Stimulated activated CD8-positive, alpha-beta memory T cell treated with anti-CD3 and anti-CD28 coated beads, Interleukin-12 subunit alpha, Interleukin-12 subunit beta, amount 100 ng/mL, for 1 hour (primary cell): ENCODE measurements at places on chromosomes 16 and 17.

- DNase-seq, result no peak
These were observed 29.9 kb downstream of the NKD1 start for GRCh38 chr16:50578137-50578536.

DNA sequence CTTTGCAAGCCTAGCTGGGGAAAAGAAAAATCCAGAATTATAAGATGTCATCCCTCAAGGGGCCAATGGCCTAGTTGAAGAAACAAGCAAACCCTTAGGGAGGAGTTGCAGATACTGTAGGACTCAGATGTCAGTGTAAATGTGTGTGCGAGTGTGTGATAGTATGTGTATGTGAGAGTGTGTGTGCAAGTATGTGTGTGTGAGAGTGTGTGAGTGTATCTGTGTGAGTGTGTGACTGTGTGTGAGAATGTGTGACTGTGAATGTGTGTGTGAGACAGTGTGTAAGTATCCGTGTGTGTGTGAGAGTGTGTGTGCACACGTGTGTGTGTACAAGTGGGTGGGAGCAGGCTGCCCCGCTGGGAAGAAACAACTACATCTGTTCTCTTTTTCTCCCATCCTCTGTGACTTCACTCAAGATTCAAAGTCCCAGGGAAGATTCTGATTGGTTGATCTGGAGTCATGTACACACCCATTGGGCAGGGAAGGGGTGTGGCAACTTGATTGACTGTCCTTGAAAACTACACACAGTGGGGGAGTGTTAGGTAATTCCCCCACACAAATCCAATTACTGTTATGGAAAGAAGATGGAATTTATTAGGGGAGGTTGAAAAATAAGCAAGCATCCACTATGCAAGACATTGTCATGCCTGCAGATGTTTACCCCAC is 40.7 kb downstream of the IRX3 start:
- DNase-seq, result no peak

GRCh38 chr16:30665155-30665829 is 7.1 kb downstream of the FBRS start:
- DNase-seq, result no peak

- DNase-seq, result no peak
These were observed 1.0 kb downstream of the SLC46A1 start for GRCh38 chr17:28404812-28405570.

- DNase-seq, result no peak
These were observed 155.7 kb downstream of the SOCS1 start for GRCh38 chr16:11100239-11100750.

DNA sequence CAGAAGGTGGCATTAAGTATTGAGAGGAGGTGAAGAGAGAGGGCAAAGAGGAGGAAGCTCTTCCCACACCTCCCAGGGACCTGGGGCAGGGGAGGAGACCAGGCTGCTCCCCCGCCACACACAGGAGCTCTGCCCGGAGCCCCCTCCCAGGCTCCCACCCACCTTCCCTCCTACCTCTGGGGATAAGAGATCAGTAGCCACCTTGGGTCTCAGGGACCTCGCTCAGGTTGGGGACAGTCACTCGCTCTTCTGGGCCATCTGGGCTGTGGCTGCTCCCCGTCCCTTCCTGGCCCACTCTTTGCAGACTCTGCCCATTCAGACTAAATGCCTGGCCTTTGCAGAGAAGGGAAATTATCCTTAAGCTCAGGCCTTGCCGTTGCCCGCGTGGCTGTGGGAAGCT is 14.9 kb upstream of the C16orf74 start:
- no peak for DNase-seq

- no peak for DNase-seq
These were observed 34.2 kb downstream of the RMI2 start for GRCh38 chr16:11379420-11379819.

DNA sequence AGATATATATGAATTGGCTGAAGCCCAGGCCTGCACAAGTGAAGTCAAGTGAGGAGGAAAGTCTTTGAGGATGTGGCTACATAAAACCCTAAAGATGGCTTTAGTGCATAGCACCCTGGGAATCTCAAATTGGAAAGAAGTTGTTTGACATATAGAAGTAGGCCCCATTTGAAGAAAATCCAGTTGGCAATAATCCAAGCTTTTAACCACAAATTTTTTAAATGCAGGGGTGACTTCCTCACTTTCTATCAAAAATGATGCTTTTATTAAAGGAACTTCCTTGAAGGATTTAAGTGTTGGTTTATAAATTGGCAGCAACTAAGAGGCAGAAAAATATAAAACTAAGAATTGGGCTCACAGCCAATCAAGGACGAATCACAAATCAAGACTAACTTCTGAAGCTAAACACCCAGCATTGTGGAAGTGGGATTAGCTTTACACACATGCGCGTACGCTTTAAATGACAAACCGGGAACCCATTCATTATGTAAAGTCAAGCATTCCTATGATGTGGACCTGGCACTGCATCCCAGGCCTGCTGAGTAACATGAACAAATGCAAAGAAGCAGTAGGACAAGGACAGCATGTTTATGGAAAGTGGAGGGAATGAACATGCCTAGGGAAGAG is 63.3 kb downstream of the NOG start:
- no peak for DNase-seq

- DNase-seq, result no peak
These were observed 60.2 kb upstream of the PHOSPHO1 start for GRCh38 chr17:49290690-49291359.

GRCh38 chr17:48111937-48112241 is 4.3 kb downstream of the SNX11 start:
- no peak for DNase-seq

DNA sequence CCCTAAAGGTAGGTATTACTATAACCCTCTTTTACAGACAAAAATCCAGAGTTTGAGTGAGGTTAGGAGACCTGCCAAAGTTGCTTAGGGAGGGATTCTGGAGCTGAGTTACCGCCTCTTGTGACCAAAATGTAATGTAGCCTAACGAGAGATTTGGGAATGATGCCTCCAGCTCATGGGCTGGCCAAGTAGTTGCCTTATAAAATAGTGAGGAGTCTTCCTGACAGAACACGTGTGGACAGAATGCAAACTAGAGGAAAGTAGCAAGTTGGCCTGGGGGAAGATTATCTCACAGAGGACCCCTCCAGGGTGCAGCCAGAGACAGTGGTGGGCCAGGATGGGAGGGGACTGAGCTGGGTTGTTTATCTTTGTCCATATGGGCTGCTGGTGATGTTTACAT is 543.7 kb upstream of the CDH11 start:
- no peak for DNase-seq

DNA sequence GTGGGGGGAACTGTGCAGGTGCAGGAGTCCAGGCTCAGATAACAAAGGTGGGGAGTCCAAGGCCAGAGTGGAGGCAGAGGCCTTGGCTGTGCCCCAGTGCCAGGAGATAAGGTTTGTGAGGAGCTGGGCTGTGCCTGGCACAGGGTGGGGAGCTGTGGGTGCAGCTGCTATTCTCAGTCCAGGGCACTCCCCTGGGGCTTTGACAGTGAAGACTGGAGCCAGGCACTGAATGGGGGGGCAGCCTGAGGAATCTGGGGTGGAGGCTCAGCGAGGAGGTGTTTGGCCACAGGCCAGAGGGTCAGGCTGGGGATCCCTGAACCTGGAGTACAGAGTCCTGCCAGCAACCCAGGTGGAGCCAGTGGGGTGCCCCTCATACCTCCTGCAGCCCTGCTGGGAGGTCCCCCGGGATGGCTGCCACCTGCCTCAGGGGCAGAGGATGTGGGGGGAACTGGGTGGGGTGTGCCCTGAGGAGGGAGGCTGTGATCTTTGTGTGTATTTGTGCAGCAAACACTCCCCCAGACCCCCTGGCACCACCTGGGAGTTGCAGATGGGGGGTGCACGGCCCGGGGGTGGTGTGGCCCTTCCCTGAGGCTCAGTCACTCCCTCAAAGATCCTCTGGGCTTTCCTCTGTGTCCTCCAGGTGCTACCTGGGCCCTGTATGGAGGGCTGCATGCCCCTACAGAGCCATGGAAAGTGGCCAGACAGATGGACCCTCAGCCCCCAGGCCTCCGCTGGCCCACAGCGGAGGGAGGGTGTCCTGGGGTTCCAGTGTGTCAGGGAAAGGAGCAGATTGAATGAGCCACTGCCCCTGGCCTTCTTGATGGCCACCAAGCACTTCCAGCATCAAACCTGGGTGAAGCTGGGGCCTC is 44.5 kb upstream of the SMPD3 start:
- no peak for DNase-seq

DNA sequence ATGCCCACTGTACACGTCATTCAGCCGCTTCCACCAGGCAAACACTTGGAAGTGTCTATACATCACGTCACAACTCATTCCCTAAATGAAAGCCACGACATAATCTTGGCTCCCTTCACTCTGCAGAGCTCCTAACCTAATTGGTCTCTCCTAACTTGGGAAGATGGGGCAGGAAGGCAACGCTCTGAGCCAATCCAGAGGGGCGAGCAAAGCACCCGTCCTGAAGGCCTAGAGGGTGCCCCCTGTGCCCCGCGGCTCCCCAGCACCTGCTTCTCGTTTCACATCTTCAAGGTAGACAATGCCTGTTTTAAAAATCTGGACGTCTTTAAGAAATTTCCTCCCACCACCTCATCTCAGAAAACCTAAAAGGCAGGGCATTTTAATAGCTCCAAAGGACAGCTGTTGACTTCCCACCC is 1.0 kb downstream of the CSNK2A2 start:
- DNase-seq, result no peak

- DNase-seq, result no peak
These were observed at the start of gene SPPL2C for GRCh38 chr17:45844695-45845375. Gene SPPL2C, plus strand, starts transcription at chr17:45844881. Its CDS starts 26 bp downstream, at chr17:45844907.

- DNase-seq, result no peak
These were observed 45.7 kb downstream of the CPD start for GRCh38 chr17:30424471-30424870.

DNA sequence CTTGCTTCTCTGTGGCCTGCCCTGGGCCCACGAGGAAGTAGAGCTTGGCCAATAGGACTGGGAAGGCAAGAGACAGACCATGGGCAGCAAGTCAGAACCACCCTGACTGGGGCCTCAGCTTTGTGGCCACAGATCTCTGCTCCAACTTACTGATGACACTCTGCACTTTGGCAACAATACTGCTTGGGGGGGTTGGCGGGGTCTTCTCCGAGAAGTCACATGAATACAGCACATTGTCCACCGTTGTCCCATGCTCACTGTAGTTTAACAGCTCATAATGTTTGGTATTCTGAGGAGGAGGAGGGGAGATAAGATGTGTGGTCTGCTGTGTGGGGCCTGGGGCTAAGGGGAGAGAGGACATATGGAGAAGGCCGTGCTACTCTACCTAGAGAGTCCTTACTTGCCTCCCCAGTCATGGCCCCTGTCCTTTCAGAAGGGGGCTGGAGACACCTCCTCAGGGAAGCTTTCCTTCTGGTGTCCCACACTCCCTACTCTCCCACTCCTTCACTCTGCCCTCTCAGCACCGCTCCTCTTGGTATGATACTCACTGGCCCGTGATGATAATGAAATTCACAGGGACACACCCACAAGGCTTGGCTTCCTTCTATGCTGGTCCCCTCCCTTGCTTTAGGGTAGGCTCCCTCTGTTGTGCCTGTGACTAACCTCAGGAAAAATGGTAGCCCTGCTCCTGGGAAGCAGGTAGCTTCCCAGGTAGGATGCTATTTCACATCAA is 4.0 kb upstream of the DHRS13 start:
- no peak for DNase-seq

DNA sequence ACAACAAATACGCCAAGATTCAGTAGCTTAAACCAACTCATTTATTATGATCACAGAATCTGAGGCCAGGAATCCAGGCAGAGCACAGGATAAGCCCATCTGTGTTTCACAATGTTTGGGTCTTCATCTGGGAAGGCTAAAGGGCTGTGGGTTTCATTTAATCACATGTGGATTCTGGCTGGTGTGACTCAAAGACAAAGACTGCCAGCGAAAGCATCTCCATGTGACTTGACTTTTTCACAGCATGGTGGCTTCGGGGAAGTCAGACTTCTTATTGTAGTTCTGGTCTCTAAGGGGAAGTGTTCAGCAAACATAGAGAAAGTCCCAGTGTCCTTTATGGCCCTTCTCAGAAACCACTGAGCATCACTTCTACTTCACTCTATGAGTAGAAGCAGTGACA is 1014.4 kb upstream of the GOT2 start:
- DNase-seq, result no peak

DNA sequence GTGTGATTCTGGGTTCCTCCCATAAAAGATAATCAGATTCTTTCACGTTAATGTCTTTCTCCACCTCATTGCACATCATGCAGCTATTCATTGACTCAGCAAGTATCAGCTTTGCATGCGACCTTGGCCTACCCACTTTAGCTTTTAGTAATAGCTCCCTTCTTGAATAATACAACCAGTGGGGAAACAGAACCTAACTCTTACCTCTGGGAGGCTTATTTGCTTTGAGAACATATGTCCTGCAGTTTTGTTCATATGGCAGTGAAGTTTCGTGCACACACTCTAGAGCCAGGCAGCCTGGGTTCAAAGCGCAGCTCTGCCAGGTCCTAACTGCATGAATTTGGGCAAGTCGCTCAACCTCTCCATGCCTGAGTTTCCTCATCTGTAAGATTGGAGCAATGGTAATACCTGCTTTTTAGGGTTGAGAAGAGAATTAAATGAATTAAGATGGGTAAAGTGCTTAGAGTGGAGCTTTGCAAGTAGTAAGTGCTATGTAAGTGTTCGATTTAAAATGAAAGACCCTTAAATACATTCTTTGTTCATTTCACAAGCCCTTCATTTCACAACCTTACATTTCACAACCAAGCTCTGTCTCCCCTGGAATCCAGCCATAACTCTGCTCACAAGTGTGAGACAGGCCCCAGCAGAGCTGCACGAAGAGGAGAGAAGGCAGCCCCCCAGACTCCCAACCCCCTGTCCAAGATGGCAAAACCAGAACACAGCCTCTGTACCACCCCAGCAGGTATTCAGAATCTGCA is 29.3 kb downstream of the MAPT start:
- no peak for DNase-seq

DNA sequence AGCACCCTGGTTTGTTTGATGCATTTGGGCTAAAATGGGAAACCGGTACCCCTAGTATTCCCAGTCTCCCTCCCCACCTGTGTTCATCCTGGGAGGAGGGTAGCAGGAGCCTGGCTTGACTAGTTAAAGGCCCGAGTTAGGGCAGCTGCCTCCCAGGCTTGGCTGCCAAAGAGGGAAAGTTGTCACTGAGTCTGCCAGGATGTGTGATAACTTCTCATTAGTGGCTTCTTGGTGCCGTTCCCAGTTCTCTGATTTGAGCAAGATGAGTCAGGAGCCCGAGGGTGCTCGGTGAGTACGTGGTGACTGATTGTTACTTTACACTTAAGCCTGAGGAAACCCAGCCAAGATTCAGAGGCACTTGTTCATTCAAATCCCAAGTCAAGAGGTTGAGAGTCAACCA is 2.5 kb downstream of the KRT32 start:
- no peak for DNase-seq

DNA sequence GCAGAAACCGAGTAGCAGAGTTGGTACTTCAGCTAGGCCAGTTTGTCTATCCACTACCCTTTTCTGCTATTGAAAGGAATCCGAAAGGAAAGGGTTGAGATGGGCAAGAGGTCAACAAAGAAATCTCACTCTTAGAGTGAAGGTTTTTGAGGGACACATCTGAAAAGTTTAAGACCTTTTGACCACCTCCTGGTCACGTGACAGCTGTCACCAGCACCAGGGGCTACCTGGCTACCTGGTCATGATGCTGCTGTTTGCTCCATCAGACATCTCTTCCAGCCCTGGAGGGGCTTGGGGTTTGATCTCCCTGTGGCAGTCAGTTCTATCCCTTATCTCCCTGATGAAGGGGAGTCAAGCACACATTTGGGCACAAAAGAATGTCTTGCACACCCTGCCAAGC is 7.6 kb downstream of the CCDC182 start:
- no peak for DNase-seq
